ENCODE measurements at places on chromosomes 11 and 22.

DNA sequence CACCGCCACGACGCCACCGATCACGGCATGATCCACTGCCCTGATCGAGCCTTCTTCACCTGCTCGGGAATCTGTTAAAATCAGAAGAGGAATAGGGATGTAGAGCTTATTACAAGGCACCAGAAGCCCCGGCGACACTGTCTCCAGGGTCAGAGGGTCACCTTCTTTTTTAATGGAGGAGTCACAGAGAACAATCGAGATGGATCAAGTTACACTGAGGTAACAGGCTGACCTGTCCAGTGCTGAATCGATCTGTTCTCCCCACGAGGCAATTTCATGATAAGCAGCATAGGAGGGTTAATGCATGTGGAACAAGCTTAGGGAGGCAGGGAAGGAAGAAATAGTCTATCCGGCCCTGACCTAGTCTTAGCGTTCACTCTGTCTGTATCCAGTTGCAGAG lies 325.5 kb downstream of the CADM1 start:
- DNase-seq, result no peak

- DNase-seq, result no peak
Observed at GRCh38 chr11:89625171-89625570, 84.9 kb upstream of the TRIM77 start.

DNA sequence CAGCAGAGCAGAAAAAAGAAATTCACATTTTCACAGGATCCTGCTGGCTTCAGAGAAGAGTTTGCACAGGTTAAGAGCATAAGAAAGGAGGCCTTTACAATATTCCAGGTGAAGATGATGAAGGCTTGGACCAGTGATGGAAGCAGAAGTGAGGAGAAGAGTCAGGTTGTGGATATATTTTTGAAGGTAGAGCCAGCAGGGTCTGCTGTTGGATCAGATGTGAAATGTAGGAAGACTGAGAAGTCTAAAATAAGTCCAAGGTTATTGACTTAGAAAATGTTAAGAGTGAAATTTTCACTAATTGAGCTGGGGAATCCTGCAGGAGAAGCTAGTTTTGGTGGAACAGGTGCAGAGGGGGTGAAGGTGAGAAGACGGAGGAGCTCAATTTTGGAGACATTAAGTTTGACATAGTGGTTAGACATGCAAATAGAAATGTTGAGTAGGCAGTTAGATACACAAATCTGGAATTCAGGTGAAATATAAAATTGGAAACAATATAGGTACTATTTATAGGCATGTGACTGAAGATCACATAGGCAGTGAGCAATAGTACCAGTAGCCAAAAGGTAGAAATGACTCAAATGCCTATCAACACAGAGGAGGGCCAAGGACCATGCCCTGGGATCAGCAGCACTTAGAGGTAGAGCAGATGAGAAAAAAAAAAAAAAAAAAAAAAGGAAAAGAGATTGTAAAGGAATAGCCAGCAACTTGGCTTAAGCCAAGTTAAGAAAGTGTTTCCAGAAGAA lies 252.0 kb downstream of the AASDHPPT start:
- no peak for DNase-seq

GRCh38 chr11:95816037-95816436 lies 25.7 kb downstream of the CEP57 start:
- DNase-seq, result no peak

DNA sequence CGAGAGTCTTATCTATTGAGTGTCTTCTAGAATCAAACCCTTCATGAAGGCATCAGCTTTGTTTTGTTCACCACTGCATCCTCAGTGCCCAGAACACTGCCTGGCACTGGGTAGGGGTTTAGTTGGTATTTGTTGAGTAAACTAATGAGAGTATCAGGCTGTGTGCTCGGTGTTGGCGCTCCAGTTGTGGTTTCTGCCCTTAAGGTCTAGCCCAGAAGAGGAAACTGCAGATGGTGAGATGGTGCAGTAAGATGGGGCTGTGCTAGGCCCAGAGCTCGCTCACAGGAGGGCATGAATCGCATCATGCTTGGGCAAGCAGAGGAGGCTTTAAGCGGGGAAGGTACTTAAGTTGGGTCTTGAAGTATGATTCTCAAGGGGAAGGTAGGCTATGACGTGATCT lies 97.2 kb downstream of the FBXO7 start:
- no peak for DNase-seq

All from NCI-H1436 (cell line).